Erythroblast (primary cell): ENCODE measurements at places on chromosomes 1 and 21.

- DNase-seq = no peak
Observed at GRCh38 chr1:26148887-26149286, 10.0 kb upstream of the FAM110D start.

DNA sequence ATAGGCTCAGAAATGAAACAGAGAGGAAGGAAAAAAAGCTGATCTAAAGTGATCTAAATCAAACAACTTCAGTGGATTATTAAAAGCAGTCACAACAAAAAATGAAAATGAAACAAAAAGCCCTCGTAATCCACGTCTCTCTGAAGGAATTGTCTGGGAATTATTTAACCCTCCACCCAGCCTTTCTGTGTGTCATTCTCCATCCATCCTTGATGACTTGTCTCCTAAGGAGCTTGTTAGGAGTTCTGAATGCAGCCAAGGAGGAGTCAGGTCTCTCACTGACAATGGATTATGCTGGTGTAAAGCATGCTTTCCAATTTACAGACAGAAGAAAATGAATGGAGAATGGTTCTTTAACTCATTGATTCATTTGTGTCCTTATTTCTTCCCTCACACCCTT is 359.3 kb upstream of the RUNX1 start:
- DNase-seq = no peak

DNA sequence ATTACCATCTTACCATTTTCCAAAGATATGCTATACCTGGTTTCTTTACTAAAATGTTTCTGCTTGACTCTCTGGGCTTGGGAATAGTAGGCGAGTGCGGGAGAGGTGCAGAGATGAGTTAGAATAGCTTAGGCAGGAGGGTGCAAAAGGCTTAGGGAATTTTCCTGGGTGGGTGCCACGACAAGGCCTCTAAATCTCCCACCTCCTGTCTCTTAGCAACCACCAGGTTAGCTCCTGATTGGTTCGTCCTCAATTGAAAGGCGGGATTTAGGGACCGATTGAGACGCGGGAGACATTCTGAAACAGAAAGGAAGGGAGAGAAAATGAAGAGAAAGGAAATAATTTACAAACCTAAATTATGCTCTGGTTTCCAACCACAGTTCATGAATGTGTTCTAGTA is 3.1 kb downstream of the ACKR1 start:
- peak; percentile 42 for DNase-seq

GRCh38 chr21:37478794-37479193 is 112.2 kb downstream of the DYRK1A start:
- DNase-seq = no peak

GRCh38 chr21:31870472-31871193 is 2.2 kb upstream of the HUNK start:
- no peak for DNase-seq

DNA sequence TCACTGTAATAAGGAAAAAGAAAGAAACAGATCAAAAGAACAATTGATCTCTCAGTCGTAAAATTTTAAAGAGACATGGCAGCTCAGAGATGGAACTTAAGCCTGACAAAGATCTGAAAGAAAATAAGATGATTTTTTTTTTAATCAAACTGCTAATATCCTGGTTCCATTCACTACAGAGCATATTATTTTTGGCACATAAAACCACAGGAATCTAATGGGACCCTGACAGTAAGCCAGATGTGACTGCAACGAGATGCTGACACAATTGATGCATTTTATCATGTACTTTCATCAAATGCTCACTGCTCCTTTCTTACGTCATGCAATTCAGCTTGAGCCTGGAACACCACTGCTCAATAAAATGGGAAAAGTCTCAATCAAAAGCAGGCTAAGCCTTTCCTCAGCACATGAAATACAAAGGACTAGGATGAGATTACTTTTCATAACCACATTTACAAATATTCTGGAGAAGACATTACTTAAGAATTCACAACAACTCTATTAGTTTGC is 16.6 kb downstream of the GPATCH2 start:
- no peak for DNase-seq

DNA sequence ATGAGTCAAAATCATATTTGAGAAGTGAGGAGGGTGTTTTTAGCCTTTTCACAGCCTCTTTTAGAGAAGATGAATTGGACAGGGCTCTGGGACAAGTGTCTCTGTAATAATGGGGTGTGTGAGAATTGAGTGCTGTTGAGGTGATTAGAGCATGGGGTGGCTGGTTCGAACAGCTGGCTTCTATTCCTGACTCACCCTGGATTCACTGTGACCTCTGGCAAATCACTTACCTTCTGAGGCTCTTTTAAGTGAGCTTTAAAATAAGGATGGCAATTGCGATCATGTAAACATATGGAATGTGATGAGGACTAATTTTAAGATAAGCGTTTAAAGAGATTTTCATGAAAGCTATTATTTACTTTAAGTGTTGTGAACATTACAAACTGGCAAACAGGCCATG is 243.4 kb downstream of the ADGRL2 start:
- no peak for DNase-seq

- no peak for DNase-seq
Observed at GRCh38 chr1:89815611-89816010, 5.2 kb upstream of the LRRC8D start.

DNA sequence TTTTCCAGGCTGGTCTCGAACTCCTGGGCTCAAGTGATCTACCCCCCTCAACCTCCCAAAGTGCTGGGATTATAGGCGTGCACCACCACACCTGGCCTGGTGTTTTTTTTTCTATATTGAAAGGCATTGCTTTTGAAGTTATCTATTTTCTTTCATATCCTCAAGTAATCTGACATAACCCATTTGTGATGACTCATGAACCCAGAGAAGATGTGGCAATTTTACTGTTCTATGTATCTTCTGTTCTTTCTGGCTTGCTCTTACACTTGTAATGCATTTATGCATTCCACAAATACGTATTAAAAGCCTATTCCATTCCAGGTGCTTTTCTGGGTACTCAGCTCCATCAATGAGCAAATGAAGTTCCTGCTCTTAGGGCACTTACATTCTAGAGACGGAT is 29.9 kb upstream of the ERRFI1 start:
- DNase-seq = no peak

GRCh38 chr1:79079770-79080169 is 73.2 kb upstream of the ADGRL4 start:
- no peak for DNase-seq

DNA sequence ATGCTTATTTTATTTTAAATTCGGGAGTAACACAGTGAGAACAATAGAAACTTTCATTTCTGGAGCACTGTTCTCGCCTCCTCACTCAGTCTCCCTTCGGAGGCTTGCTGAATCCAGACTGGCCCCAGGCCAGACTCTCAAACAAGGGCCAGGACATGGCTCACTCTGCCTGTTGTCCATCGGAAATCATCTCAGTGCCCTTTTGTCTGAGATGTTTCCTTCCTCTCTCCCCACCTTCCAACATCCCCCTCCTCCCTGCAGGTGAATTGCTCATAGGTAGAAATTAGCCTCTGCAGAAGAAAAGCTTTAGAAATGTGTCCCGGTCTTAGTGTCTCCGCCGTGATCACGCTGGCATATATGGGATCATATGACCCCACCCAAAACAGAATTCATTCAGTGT is 55.2 kb downstream of the ERG start:
- no peak for DNase-seq

DNA sequence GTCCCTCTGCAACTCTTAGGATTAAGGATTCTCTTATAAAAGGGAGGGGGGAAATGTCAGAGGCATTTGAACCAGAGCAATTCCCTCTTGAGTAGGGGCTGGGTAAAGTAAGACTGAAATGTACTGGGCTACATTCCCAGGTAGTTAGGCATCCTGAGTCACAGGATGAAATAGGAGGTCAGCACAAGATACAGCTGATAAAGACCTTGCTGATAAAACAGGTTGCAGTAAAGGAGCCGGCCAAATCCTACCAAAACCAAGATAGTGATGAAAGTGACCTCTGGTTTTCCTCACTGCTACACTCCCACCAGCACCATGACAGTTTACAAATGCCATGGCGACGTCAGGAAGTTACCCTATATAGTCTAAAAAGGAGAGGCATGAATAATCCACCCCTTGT is 14.3 kb upstream of the COX20 start:
- no peak for DNase-seq

- no peak for DNase-seq
Observed at GRCh38 chr1:90143591-90143990, 148.7 kb downstream of the ZNF326 start.

DNA sequence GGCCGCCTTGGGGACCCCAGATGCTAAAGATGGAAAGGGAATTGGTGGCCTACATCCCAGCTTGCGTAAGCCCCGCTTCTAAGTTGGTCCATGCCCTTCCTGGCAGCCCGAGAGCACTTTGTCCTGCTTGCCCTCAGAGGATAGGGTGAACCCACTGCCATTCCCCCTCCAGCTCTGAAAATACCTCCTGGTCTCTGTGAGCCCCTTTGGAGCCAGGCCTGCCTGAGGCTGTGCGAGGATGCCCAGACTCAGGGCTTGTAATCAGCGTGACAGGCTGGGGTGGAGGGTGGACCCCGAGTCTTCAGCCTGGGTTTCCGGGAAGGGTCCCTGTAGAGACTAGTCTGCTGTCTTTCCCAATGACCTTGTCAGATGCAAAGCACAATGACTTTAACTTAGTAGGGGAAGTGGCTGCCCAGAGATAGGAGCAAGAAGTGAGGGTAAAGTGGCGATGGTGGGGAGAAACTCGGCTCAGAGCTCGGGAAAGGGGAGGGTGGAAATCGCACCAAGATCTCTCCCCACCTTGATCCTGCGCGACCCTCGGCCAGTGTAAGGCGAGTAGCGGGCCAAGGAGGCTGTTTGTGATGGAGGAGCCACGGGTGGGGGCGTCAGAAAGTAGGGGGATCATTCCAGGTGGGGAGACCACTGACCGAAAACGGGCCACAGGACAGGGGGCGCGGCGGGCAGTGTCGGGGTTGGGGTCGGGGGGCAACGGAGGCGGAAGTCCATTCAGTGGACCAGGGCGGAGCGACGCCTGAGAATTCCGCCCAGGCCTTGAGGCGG is 2.7 kb upstream of the HES3 start:
- DNase-seq = no peak

GRCh38 chr1:157829711-157830110 is 9.8 kb upstream of the FCRL1 start:
- DNase-seq = no peak

DNA sequence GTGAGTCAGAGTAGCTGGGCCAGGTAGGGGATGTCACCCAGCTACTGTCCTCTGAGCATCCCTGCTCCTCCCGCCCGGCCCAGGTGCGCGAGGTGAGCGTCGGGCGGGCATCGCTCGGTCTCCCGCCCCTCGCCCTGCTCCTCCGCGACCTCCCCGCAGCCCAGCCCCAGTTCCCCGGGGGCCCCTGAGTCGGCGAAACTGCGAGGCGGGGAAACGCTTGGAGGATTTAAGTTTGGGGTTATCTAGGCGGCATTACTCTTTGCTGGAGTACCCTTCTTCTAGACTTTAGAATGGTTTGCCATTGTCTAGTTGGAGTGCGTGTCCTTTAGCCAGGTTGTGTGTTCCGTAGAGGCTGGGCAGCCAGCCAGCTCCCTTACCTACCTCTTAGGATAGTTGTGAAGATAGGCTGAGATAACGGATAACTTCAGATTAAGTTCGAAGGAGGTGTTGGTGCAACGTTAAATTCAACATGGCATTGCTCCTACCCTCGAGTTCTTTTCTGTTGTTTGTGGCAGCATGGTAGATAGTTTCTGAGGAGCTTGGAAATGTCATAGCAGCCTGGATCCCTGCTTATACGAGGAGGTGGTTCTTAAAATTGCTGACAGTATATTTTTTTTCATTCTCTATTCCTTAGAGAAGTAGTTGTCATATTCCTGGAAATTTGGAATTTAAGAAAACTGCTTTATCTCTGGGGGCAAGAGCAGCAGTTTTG is 697 bp downstream of the AGO3 start:
- peak; percentile 57 for DNase-seq

- peak; percentile 11 for DNase-seq
Observed at GRCh38 chr1:18972531-18972930, 16.1 kb upstream of the IFFO2 start.

DNA sequence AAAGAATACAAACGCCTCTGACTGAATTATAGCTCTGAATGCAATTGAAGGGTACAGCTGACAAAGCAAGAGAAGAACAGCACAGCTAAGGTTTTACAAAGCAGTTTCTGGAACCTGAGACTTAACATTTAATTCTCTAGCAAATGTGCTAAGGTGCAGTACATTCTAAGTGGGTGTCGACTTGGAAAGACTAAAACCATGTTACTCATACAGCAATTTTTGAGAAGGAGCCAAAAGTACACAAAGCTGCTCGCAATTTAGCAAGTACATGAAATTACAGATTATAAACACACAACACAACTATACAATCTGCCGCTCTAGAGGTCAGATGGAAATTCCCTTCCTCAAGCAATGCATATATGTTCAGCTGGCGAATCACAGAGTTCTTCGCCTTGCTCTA is 121.9 kb downstream of the TIAM1 start:
- DNase-seq = no peak

DNA sequence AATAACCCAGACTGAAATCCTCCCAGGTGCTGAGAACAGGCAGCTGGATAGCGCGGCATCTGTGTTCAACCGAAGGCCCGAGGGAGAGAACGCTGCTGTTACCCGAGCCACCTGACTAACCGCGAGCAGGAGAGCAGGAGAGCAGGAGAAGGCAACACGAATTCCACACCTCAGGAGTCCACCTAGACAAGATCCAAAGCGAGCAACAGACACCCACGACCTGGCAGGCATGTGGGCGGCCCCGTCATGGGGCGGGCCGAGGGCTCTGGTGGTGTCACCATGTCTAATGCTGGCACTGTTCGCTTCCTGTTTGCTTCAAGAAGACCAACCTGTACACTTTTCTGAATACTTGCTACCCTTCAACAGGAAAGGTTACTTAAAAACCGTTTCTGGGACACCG is 20.9 kb upstream of the SPATC1L start:
- DNase-seq = no peak

DNA sequence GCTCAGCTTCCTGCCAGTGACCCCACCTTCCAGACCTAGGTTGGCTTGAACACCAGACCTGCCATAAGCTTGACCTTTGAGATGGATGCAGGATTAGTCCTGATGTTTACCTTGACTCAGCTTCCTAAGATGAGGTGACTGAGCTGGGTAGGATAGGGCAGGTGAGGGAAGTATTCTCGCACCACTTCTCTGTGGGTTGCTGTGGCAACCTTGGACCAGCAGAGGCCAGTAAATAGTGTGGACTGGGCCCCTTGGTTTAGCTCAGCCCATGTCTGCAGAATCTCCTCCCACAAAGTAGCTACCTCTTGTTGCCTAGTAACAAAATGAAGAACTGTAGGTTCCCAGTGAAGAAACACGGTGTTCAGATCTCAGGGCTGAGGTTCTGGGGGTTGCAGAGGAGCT is 8.4 kb downstream of the RPS6KA1 start:
- peak; percentile 62 for DNase-seq

DNA sequence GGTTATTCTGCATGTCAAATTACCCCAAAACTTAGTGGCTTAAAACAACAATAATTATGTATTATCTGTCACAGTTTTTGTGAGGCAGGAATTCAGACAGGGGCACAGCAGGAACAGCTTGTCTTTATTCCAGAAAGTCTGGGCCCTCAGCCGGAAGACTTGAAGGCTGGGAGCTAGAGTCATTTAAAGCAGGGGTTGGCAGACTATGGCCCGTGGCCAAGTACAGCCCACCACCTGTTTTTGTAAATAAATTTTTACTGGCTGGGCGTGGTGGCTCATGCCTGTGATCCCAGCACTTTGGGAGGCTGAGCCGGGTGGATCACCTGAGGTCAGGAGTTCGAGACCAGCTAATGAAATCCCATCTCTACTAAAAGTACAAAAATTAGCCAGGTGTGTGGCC is 39.6 kb upstream of the KDM4A start:
- no peak for DNase-seq

GRCh38 chr1:238752327-238752726 is 634.0 kb upstream of the CHRM3 start:
- DNase-seq = no peak
